ENCODE measurements at places on chromosomes 2 and 18.
A peak's percentile ranks its signal among the peaks of the same experiment; 100 is the strongest.

- no peak for DNase-seq
These were observed 833.1 kb upstream of the NXPH2 start for GRCh38 chr2:139613264-139613663.

- no peak for DNase-seq
These were observed 113.1 kb upstream of the SRD5A2 start for GRCh38 chr2:31693882-31694281.

- no peak for DNase-seq
These were observed 543.8 kb downstream of the ERBB4 start for GRCh38 chr2:211994806-211995205.

DNA sequence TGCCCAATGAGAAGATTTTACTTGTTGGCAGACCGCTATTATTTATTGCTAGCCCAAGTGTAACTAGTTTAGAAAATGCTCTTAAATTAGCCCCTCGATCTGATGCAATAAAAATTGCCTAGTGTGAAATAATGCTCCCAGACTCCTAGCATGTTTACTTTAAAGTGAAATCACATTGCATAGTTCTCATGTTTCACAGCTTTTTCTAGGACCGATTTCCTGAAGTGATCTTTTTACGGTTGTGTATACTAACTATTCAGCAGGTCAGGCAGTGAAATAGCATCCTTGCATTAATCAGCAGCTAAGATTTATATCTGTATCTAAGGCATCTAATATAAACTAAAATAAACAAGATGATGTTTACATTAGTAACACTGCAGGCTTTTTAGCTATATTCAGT, 52.4 kb downstream of the PMS1 start:
- DNase-seq, result no peak

- DNase-seq, result peak; percentile 17
These were observed 255.8 kb upstream of the SLC14A2 start for GRCh38 chr18:45359275-45360009.

- no peak for DNase-seq
These were observed 1250.1 kb upstream of the GYPC start for GRCh38 chr2:125405816-125406215.

GRCh38 chr2:33380001-33380609, 96.3 kb upstream of the RASGRP3 start:
- no peak for DNase-seq

DNA sequence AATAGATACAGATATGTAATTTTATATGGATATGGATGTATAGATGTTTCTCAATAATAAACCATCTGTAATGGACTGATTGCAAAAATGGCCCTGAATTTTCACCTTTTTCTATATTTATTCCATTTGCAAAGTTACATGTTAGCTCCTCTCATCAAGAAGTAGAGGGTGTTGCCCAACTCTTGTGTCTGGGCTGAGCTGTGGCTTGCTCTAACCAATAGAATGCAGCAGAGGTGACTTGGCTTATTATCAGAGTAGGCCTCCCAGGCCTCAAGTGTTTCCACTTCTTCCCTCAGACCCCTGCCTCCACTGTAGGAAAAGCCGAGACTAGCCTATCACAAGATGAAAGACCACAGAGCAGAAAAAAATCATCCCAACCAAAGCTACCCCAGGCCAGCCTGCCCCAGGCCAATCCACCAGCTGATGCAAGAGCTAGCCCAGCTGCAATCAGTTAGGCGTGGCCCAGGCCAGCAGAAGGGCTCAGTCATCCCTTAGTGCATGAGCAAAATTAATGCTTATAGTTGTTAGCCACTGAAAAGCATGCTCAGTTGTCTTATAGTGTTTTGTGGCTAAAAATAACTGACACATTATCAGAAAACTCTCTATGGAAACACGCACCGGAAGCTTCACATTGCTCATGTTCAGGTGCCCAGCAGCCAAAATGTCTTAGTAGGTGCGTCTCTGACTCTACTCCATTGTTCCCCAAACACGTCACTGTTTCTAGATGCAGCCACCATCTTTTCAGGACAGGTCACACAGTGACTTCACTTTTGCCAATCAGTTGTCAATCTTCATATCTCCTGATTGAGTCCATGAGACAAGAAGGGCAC, 464.0 kb downstream of the FBXO15 start:
- DNase-seq, result no peak

DNA sequence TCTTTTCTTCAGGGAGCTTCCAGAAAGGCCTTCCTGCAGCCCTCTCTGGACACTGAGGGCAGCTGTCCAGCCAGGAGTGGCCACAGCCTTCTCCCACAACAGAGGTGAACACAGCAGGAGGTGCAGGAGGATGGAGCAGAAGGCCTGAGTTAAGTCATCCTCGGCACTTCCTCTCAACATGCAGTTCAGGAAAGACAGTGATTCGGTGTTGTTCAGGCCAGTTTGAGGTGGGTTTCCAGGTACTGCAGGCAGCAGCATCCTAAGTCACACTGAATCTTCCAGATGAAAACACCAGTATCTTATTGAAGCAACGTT, 225.3 kb upstream of the PXDN start:
- no peak for DNase-seq

GRCh38 chr2:219109471-219109870, 48.8 kb upstream of the IHH start:
- peak; percentile 26 for DNase-seq

- DNase-seq, result no peak
These were observed 73.8 kb upstream of the KLHL29 start for GRCh38 chr2:23311186-23311585.

DNA sequence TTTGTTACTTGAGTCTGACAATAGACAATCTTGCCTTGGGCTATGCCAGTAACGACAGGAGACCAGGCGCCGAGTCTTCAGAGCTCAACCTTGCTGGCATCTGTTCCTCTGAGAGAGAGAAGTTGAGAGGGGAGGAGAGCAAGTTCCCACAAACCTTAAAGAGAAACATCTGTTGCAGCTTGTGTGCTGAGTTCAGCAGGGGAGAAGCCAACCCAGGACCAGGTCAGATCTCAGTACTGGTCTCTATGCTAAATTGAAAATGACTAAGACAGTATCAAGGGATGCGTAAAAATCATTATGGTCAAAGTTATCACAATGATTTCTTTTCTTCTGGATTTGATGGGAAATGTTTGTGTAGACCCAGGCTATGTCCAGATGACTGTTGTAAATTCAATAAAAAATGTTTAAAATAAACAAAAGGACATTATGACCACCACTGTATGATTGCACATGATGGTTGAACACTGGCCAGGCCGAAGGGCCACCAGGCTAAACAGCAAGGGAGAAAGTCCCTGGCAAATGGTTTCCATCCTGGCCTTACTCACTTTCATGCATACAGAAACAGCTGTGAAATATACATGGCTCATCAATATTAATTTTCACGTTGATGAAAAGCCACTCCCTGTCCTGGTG, 100.3 kb upstream of the PMAIP1 start:
- no peak for DNase-seq

DNA sequence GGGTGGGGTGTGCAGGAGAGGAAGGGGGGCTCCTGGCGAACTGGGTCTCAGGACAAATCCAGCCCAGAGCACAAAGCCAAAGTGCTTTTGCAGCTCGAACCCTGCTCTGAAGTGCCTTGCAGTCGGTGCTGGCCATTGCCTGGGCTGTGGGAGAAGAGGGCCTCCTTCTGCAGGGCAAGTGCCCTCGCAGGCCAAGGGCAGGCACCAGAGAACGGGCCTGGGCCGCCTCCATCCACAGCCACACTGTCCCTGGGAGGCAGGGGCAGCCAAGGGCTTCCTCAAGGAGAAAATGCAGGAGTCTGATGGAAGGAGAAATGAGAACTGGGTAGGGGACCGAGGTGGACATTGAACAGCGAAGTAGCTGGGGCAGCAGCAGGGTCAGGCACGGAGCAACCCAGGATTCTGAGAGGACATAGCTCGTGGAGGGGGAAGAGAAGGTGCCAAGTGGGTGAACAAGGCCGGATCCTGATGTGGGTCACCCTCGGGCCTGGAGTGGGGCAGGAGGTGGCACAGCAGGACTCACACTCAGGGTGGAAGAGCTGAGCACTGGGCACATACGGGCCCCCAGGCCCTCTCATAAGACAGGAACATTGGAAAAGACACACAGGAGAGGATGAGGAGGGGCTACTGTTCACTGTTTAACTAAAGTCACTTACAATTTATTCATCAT, 312.8 kb upstream of the SALL3 start:
- DNase-seq, result no peak

DNA sequence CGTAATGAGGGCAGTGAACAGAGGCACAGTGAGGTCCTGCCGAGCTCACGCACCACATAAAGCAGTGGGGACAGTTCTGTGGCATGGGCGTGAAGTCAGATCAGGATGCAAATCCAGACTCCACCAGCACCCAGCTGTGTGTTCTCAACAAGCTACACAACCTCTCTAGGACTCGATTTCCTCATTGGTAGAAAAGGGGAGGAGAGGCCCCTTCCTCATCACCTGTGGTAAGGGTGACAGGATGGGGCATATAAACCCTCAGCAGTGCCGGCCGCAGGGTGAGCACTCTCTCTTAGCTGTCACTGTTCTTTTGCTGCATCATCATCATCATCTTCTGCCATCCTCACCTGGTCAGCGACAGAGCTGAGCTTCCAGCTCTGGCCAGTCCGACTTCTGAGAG, 54.8 kb downstream of the C2orf76 start:
- no peak for DNase-seq

DNA sequence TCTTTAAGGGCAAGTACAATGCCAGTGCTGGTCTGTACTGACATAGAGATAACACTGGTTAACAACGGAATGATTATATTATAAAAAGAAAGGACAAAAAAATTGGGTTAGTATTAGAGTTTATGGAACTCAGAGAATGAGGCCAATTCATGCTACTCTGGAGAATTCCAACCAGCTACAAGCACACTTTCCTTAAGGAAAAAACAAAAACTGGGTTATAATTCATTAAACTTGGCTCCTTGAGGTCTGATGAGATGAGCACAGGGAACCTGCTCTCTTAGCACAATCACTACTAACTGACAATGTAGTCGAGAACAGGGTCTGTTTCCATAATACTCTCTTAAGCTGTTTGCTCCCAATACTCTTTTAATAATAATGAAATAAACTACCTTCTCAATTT, 165.3 kb downstream of the NRXN1 start:
- DNase-seq, result no peak

DNA sequence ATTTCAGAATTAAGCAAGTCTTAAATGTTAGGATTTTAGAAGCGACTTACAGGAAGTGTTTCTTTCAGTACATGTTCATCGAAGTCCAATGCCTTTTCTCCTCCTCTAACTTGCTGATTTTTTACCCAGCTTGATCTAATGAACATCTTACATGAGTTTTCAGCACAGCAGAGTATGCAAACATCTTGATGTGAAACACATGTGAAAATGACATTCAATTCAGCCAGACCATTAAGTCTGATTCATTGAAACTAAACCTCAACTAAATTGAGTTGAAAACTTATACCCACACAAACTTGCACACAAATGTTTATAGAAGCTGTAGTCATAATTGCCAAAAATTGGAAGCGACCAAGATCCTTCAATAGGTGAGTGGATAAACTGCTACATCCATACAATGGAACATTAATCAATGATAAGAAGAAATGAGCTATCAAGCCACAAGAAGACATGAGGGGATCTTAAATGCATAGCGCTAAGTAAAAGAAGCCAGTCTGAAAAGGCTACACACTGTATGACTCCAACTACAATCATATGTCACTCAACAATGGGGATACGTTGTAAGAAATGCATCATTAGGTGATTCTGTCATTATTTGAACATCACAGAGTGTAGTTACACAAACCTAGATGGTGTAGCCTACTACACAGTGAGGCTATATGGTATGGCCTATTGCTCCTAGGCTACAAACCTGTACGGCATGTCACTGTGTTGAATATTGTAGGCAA, 18.5 kb downstream of the PSTPIP2 start:
- DNase-seq, result no peak

DNA sequence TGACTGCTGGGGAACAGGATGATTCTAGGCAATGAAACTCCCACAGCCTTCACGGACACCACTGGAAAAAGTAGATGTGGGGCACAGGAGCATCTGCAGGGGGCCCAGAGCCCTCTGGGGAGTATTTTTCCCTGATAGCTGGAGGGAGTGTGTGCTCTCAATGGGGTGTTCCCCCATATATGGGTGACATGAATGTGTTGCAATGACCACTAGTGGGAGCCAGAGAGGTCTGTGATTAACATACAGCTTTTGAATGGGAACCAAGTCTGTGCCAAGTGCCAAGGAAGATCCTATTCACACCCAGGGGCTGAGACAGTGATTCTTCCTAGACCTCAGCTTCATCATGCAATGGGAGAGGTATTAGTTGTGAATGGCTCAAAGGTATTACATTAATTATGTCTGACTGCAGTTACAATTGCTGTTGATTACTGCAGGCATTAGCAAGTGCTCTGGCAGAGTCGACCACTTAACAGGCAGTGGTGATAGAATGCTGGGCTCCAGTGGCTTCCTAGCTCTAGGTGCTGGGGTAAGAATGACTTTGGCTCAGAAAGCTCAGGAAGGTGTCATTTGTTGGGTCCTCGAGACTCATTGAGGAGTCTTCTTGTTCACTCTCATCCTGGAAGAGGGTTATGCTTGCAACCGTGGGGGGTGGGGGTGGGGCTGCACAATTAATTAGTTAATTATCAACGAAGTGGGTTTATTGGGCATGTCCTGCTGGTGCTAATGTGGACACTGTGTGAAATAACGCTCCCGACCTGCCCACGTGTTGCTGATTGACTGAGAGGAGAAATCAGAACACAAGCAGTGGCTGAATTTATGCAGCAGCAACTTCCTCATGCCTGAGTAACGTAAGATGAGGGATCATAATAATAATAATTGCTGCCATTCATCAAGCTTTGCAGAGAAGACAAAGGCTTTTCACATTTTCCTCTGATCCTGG, 194.1 kb downstream of the CLIP4 start:
- no peak for DNase-seq

DNA sequence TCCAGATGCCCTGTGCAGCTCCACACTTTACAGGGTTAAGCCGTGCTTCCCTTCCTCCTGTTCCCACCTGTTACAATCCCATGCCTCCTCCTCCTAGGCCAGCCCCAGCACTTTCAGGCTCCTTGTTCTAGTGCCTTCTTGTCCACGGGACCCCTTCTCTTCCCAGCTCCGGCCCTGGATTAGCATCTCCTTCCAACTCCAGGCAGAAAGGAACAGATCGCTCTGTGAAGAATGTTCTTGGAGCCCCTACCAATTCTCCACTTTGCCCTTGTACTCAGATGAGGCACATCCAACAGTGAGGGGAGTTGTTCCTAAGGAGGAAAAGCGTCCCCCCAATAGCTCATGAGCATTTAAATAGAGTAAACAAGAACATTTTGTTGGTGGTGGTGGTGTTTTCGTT, 72.7 kb downstream of the CABLES1 start:
- no peak for DNase-seq

DNA sequence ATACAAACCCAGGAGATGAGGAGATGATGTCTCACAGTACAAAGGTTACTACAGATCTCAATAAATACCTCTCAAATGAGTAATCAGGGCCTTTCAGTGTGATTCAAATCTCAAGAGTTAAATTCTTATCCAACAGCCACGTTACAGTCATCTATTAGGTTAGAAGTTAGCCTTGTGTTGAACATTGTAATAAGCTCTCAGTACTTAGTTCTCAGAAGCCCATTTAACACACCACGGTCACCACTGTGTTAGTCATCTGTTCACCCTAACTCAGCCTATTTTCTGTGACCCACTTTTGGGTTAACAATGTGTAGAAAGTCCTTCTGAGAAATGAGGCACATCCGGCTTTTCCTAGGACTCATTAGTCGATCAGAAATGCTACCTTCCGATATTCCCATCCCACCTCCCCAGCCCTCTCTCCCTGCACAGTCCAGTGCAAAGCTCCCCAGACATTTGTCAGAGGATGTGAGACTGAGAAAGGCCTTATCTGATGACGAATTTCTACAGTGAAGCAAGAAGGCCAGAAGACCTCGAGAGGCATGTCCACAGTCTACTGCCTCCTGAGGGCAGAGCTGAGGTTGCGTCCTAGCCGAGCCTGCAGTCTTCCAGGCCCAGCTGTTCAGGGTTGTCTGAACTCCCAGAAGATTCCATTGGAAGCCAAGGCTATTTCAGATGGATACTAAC, 92.6 kb downstream of the ACTR2 start:
- DNase-seq, result no peak
